NCI-H1105 (cell line): ENCODE measurements at places on chromosomes 6 and 20.

DNA sequence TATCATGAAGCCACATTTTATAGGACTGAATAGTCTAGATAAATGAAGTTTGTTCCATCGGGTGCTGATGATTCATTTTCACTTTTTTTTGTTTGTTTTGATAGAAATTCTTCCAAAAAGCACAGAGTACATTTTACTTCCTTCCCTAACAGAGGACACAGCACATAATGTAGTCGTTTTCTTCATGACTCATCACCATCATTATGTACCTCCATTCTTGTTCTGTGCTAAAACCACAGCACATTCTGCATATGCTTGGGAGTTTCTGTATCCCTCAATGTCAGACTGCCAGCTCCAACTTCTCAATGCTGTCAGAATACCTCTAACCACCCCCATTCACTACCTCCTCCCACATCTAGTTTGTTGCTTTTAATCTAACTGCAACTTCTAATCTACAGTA, 1004.9 kb upstream of the ADGRB3 start:
- DNase-seq = no peak

DNA sequence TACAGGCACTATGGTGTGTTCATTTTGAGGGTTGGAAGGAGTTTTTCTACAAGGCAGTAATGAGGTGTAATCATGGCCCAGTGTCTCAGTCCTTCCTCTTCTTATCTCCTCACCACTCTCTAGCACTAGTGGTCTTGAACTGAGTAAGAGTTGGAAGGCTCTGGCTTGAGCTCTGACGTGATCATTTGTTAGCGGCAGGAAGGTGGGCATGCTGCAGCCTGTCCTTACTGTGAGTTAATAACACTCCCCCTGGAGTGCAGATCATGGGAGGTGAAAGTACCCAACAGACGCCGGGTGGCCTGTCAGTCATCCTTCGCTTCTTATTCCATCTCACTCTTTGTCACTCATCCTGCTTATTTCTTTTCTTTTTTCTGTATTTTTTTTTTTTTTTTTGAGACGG, 356.9 kb downstream of the CDKAL1 start:
- peak; percentile 92 for DNase-seq

- DNase-seq = no peak
Observed at GRCh38 chr6:109998159-109998785, 20.2 kb downstream of the GPR6 start.

DNA sequence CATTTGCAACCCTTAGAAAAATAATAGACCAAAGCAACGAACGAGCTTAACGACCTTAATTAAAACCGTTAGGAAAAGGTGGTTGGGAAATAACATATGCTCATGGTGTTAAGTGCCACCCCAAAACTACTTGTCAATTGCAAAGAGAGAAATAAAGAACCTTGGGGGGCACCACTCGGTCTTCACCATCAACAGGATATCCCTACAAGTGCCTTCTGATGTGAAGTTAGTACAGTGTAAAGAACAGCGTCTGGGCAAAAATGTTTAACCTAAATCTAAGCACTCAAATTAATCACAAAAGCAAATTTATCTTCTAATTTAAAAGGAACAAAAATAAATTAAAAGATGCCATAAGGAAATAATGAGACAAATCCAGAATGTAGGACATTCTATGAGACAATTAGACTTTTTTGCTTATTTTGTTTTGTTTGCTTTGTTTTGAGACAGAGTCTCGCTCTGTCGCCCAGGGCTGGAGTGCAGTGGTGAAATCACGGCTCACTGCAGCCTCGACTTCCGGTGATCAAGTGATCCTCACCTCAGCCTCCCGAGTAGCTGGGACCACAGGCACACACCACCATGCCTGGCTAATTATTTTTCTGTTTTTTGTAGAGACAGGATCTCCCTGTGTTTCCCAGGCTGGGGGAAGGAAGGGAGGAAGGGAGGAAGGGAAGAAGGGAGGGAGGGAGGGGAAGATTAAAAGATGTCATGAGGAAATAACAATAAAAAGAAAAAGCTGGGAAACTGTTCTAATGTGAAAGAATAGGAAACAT, 41.3 kb upstream of the BTN3A2 start:
- DNase-seq = no peak

GRCh38 chr6:16028966-16029365, 99.9 kb upstream of the MYLIP start:
- DNase-seq = no peak

DNA sequence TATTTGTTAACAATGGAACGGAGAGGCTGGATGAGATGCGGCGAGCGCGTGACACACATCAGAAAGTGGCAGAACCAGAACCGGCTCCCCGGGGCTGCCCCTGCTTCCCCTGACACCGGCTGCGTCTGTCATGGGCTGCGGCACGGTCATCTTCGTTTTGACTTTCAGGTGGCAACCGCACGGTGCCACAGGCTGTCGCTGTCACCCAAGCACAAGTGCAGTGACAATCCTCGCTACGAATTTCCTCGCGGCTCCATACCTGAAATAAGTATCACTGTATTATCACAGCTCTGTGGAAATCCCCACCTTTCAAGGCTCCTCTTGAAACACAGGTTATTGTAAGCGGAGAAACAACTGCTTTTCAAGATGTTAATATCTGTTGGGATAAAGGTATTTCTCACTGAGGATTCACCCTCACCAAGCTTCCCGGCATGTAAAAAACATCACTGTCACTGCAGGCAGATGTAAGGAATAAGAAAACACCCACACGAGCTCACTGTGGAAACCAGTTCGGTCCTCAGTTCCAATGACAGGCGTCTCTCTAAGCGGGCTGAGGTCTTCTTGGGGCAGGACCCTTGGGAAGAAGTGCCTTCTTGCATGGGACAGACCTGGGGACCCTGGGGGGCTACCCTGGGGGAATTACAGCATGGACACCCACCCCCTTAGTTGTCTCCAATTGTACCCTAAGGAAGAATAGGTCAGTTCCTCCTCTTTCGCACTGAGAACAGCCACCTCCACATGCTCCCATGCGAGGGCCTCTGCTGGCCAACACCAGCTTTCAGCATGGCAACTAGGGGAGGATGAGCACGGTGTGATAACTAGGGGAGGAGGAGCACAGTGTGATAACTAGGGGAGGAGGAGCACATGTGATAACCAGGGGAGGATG, 86.3 kb downstream of the DACT2 start:
- DNase-seq = no peak

GRCh38 chr6:114007516-114007915, 36.6 kb upstream of the HDAC2 start:
- DNase-seq = no peak

DNA sequence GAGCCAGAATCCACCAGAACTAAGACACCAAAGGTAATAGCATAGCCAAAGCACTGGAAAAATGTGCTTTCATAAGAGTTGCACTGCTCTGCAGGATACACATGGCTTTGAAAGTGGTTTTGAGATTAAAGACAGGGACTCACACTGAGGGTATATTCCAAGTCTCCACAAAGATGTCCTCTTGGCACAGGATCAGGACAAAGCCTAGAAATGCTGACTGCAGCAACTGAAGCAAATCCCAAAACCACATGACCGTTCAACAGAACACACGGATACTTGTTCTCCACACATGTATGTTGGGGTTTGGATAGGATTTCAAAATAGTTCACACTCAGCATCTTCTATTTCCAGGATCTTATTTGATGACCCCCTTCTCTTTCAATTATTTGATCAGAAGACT, 364.3 kb upstream of the HSF2 start:
- no peak for DNase-seq
